Stimulated activated CD4-positive, alpha-beta T cell treated with anti-CD3 and anti-CD28 coated beads, Interleukin-15, amount 100 ng/mL, for 1 hour (primary cell): ENCODE measurements at places on chromosomes 7 and 10.
A peak's percentile ranks its signal among the peaks of the same experiment; 100 is the strongest.

DNA sequence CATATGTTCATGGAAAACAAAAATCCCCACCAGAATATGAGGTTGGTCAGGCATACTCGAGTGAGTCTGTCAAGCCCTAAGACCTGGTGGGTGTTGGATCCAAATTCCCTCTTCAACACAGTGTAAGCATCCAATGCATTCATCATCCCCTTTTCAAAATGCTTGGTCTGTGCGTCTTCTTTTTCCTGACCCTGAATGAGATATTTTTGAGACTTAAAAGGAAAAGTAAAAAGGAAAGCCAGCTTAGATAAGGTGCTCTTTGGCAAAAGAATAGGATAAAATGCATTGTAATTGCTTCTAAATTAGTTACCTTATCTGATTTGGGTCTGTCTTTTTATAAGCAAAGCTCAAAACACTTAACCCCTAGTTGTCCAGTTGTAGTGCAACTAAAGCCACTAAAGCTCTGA lies 331.5 kb downstream of the PTEN start:
- no peak for DNase-seq

GRCh38 chr7:80154656-80155333 lies 20.2 kb downstream of the GNAI1 start:
- no peak for DNase-seq

- no peak for DNase-seq
Measured at GRCh38 chr10:133231946-133232574, 2.0 kb downstream of the UTF1 start.

- no peak for DNase-seq
Measured at GRCh38 chr7:33901847-33902246, 3.5 kb upstream of the BMPER start.

- no peak for DNase-seq
Measured at GRCh38 chr10:6563075-6563474, 17.0 kb downstream of the PRKCQ start.

DNA sequence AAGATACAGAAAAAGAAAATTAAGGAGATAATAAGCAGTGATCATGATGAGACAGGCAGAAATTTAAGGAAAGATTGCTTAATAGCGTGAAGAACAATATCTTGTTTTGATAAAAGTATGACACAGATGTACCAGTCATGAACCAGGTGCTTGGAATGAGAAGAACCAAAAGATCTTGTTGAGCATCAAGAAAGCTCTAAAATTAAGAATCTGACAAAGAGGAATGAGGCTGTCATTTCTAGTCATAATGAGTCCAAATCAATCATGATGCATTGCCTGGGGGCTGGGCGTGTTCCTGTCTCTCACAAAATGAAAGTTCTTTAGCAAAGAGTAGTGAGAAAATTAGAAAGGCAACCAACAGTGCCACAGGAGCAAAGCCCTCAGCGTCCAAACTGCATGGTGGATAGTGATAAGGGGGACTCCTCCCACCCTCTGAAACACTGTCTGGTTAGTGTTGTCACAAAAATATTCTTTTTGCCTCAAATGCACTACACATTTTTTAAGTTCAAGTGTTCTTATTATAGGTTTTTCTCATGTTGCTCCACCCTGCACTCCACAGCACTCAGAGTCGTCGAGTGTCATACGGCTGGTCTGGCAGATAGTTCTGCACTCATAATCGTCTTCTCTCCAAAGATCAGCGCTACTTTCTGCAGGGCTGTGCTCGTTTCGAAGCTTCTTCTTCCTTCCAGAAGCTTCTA lies 439.6 kb downstream of the TNS3 start:
- DNase-seq = no peak

- DNase-seq = no peak
Measured at GRCh38 chr10:3400348-3400747, 227.8 kb upstream of the PITRM1 start.

- DNase-seq = no peak
Measured at GRCh38 chr7:31340603-31341002, at the start of gene NEUROD6. TSS of gene NEUROD6 (minus strand) at chr7:31340726. CDS start at chr7:31339268, 1,458 bp downstream.

GRCh38 chr10:104556831-104557230 lies 84.3 kb upstream of the SORCS3 start:
- no peak for DNase-seq

- no peak for DNase-seq
Measured at GRCh38 chr10:71278691-71279588, 40.1 kb upstream of the SLC29A3 start.

- DNase-seq = no peak
Measured at GRCh38 chr7:42991913-42992591, 59.9 kb downstream of the MRPL32 start.

DNA sequence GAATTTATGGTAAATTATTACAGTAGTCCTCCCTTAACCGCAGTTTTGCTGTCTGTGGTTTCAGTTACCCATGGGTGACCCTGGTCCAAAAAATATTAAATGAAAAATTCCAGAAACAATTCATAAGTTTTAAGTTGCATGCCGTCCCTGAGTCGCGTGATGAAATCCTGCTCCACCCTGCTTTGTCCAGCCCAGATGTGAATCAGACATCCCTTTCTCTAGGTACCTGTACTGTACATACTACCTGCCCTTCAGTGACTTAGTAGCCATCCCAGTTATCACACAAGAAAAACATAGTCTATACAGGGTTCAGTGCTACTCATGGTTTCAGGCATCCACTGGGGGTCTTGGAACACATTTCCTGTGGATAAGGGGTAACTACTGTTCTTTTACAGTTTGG lies 20.5 kb upstream of the RHEB start:
- DNase-seq = no peak

DNA sequence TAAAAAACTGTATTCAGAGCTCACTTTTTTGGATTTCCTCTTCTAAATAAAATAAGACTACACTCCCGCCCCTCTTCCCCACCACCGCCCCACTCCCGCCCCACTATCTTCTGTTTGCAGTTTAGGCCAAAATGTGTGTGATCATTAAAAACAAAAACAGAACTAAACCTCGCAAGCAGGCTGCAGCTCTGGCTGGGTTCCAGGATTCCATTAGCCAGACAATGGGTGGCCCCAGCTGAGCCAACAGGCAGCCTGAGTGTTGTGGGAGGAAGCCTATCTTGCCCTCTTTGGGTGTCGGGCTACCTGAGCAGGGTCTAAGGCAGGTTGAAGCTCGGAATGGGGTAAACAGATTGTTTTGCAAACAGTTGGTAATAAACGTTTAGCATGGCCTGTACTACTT lies 41.7 kb downstream of the ARL4A start:
- no peak for DNase-seq

- DNase-seq = no peak
Measured at GRCh38 chr10:132476146-132477065, 61.2 kb upstream of the INPP5A start.

DNA sequence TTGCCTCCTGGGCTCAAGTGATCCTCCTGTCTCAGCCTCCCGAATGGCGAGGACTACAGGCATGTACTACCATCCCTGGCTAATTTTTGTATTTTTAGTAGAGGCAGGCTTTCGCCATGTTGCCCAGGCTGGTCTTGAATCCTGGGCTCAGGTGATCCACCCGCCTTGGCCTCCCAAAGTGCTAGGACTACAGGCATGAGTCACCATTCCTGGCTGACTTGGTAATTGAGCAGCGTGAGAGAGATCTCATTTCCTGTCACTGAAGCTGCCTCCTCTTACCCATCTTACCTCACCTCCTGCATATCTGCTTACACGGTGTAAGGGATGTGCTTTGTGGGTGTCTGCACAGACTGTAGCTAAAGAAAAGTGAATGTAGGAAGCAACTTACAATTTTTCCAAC lies 9.7 kb downstream of the IFIT3 start:
- peak; percentile 16 for DNase-seq

GRCh38 chr7:158607563-158607962 lies 19.9 kb upstream of the PTPRN2 start:
- no peak for DNase-seq

DNA sequence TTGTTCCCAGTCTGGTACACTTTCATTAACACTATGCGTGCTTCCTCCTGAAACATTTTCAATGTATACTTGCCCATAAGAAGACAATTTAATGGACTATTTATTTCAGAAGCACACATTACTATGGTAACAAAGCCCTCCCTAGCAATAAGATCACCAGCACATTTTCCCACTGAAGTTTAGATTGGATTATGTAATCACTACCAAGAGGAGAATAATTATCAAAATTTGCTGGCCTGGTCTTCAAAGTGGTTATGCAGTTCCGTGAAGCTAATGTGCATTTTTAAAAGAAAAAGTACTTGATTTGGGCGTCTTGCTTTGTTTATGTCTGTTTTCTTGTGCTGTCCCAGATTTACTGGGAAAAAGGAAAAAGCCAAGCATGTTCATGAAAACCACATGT lies 61.9 kb downstream of the AP3M1 start:
- DNase-seq = no peak

DNA sequence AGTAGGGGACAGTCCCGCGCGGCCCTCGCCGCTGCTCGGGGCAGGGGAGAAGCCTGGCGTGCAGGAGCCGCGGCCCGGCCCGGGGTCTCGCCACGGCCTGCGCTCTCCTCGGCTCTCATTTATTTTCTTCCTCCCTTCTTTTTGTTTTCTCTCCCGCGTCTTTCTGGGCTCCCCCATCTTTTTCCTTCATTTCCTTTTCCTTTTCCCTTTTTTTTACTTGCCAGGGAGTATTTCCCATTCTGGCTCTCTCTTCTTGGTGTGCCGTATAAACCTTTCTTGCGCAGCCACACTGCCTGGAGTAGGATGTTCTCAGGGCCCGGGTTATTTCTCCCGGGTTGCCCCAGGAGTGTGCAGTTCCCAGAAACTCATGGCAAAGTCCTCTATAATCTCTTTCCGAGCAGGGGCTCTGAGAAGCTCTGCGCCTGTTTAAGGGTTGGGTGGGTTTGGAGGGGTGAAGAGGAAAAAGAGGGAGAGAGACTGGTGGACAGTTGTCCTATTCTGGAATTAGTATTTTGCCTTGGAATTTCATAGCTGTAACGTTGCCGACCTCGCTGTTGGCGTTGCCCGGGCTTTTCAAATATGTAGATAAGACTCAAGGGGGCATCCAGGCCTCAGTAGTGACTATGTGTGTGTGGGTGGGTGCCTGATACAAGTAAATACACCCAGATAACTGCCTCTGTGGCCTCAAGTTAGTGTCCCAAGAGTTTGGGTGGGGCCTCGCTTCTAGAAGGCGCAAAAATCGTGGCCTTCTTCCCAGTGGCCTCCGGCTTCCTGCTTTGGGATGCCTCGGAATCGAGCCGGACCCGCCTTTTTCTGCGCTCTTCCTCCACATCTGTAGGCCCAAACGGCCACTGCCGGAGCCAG lies 4.3 kb upstream of the ZNF503 start:
- no peak for DNase-seq

DNA sequence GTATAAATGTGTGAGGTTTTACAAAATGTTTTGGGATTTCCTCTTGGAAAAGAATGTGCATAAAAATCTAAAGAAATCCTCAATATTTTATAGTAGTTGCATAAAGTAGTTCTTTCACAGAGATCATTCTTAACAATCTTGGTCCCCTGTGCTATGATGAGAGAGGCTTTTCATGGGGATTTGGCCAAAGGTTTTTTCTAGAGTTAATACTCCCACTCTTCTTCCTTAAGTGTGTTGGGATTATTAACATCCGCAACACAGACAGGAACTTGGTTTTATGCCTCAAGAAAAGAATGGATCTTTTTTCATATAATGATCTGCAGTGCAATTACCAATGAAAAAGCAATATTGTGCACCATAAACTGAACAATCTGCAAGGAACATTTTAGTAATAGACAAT lies 71.5 kb downstream of the AGMO start:
- DNase-seq = no peak

GRCh38 chr10:50937230-50937907 lies 51.9 kb upstream of the A1CF start:
- no peak for DNase-seq

DNA sequence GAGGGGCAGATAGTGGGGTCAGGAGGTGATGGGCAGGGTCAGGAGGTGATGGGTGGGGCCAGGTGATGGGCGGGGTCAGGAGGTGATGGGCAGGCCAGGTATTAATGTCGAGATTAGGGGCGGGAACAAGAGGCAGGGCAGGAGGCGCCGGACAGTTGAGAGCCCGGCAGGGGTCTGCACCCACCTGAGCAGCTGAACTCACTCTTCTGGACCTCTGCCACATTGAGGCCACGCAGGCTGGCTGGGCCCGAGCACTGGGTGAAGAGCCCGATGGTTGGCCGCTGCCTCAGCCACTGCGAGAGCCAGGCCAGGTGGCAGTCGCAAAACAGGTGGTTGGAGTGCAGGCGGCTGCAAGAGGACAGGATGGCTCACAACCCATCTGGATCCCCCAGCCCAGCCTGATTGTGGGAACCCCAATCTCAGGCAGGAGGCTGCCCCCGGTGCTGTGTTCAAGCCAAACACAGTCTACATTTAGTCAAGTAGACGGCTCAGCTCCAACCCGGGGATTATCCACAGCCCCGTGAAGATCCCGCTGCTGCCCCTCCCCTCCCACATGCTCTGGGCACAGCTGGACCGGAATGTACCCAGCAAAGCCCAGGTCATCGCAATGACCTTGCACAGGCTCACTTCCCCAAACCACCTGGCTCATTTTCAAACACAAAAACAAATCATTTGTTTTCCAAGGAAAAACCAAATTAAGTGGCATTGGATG lies 122.3 kb downstream of the SLIT1 start:
- no peak for DNase-seq

GRCh38 chr7:11716185-11716584 lies 115.8 kb downstream of the THSD7A start:
- no peak for DNase-seq

- no peak for DNase-seq
Measured at GRCh38 chr10:117137031-117137910, 799 bp downstream of the VAX1 start.

- no peak for DNase-seq
Measured at GRCh38 chr7:123761729-123762128, 12.9 kb upstream of the WASL start.

DNA sequence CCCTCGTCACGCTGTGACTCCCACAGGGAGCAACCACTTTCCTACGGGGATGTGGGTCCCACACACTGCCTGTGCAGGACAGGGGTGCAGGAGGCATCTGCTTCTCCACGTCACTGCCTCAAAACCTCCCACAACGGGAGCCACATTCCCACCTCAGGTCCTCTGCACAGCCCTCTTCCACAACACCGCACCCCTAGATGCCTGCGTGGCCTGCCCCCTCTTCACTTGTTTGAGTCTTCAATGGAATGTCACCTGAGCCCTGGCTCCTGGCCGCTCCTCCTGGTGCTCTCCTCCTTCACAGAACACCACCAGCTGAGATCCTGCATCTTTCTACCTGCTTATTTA lies 73.6 kb downstream of the MAD1L1 start:
- no peak for DNase-seq

- DNase-seq = no peak
Measured at GRCh38 chr10:1399431-1400100, 337.8 kb downstream of the ADARB2 start.

DNA sequence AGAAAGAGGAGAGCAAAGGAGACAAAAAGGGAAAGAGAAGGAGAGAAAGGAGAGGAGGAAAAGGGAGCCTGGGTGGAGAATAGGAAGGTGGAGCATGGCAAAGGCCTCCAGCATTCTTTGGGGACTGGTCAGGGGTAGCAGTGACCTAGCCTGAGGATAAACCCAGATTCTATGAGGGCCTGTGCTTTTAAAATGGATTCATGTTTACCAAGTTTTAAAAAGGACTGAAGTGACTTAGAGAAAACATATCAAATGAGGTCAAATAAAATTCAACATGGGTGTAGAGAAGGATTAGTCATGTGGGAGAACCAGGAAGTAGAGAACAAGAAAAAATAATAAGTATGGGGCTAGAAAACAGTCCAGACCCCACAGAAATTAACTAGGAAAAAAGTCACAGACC lies 20.7 kb downstream of the CREB3L2 start:
- DNase-seq = no peak

- DNase-seq = no peak
Measured at GRCh38 chr7:91656541-91657482, 223.7 kb downstream of the MTERF1 start.

- no peak for DNase-seq
Measured at GRCh38 chr7:1364068-1364905, 95.0 kb downstream of the MICALL2 start.
